ENCODE measurements at places on chromosomes 16 and 17.
A peak's percentile ranks its signal among the peaks of the same experiment; 100 is the strongest.

- no peak for DNase-seq
These were observed 6.9 kb upstream of the LITAF start for GRCh38 chr16:11593581-11593980.

- DNase-seq, result peak; percentile 19
These were observed 51.8 kb downstream of the LMF1 start for GRCh38 chr16:918741-919657.

- DNase-seq, result peak; percentile 12
These were observed 24.6 kb upstream of the KCNJ12 start for GRCh38 chr17:21351366-21352065.

DNA sequence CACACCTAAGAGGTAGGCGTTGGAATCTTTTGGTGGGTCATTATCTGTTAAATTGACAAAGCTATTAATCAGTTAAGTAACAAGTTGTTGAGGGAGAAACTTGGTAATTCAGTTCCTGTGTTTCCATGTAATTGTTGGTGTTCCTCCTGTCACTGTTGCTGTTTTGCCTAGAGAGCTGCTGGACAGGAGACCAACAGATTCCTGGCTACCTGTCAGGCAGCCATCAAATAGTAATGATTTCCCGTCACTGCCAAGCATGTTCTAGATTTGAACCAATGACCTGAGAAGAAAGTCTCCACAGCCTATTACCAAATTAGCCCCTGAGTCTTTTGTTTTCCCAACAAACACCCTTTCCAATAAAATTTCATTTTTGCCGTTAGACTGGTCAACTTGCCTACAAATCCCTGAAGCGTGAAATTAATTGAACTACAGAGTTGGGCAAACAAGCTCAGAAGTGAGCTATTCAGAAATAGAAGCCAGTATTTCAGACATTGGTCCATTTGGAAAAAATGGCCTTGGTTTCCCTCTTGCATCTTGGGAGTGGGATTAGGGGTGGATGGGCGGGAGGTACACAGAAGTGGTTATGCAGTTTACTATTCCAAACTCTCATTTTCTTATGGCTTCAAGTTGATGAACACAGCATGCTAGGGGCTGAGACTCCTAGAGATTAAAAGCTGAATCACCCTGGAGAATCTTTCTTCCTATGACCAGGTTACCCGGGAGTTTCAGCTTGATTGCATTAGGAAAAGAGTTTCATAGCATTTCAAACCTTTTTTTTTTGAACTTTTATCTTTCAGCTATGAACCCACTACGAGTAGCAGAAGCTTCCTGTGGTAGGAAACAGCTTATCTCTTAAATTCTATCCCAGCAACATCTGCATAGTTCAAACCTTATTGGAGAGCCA, 262.8 kb upstream of the MAF start:
- no peak for DNase-seq

GRCh38 chr16:83400234-83400633, 407.5 kb upstream of the HSBP1 start:
- DNase-seq, result no peak
